ENCODE measurements at places on chromosomes 7 and 10.

DNA sequence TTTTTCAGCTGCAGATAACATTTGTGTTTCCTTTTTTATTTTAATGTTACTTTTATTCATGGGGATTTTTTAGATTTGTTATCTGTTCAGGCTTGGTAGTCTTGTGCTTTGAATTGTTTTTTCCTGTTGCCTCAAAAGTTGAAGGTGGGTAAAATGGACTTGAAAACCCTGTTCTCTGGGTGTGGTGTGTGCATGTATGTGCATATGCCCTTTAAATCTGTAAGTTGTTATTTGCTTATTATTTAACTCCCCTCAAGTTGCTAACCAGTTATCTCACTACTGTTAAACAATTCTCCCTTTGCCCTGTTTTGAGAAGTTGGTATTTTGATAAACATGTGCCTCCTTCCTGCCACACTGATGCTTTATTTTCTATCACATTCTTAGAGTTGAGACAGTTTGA, 30.6 kb downstream of the TSPAN14 start:
- no peak for DNase-seq

DNA sequence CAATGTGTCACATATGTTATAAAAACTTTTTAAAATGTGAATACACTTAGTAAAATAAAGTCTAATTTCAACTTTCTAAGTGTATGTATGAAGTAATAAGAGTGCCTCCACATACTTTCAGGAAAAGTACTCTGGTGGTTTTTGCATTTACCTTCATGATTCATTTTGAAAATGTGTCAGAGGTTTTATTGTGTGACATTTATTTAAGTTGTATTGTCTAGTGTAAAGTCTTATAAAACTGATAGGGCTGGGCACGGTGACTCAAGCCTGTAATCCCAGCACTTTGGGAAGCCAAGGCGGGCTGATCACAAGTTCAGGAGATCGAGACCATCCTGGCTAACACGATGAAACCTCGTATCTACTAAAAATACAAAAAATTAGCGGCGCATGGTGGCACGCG, 226.5 kb downstream of the ITGB1 start:
- DNase-seq, result no peak

- DNase-seq, result no peak
These were observed 72.0 kb downstream of the GRID1 start for GRCh38 chr10:86294346-86295265.

GRCh38 chr7:50664461-50664922, 99.3 kb upstream of the DDC start:
- DNase-seq, result no peak

DNA sequence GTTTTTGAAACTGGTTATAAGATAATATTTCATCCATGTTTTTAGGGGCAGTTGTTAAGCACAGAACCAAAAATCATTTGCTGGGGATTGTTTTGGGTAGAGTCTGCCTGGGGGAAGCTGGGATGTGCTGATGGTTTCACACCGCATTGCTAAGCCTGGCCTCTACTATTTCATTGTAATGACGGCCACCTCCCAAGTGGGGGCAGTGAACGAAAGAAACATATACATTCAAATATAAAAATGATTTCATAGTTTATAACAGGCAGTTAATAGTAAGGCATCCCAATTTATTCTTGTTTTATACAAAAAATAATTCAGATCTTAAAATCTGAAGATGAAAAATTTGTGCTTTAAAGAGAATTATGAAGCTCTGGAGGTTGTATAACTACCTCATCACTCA, 750.8 kb downstream of the REEP3 start:
- DNase-seq, result no peak

GRCh38 chr7:102277901-102278300, 8.8 kb upstream of the SH2B2 start:
- DNase-seq, result no peak

DNA sequence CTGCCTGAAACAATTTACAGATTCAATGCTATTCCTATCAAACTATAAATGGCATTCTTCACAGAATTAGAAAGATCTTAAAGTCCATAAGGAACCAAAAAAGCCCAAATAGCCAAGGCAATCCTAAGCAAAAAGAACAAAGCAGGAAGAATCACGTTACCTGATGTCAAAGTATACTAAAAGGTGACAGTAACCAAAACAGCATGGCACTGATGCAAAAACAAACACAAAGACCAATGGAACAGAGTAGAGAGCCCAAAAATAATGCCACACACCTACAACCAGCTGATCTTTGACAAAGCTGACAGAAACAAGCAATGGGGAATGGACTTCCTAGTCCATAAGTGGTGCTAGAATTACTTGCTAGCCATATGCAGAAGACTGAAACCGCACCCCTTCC, 166.0 kb downstream of the KMT2E start:
- no peak for DNase-seq

GRCh38 chr7:91128683-91129348, 135.4 kb upstream of the FZD1 start:
- DNase-seq, result no peak

GRCh38 chr10:90935581-90936275, 14.8 kb upstream of the ANKRD1 start:
- peak; percentile 26 for DNase-seq

DNA sequence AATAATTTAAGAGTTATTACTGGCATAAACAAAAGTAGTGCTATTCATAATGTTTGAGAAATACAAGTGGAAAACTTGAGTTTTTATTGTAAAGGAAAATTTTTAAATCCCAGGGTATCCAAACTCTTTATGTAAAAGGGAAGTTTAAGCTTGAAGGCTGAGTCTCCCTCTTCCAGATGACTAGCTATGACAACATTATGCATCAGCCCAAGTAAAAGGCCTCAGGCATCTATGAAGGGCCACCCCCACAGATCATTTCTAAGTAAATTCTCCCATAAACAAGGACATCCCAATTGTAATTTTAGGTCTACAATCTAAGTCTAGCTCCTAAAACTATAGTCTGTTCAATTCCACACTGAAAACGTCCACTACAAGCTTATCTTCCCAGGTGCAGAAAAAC, 166.2 kb upstream of the STEAP1 start:
- no peak for DNase-seq

All from left cardiac atrium (tissue), 4 donors.